ENCODE measurements at places on chromosomes 16 and 17.

DNA sequence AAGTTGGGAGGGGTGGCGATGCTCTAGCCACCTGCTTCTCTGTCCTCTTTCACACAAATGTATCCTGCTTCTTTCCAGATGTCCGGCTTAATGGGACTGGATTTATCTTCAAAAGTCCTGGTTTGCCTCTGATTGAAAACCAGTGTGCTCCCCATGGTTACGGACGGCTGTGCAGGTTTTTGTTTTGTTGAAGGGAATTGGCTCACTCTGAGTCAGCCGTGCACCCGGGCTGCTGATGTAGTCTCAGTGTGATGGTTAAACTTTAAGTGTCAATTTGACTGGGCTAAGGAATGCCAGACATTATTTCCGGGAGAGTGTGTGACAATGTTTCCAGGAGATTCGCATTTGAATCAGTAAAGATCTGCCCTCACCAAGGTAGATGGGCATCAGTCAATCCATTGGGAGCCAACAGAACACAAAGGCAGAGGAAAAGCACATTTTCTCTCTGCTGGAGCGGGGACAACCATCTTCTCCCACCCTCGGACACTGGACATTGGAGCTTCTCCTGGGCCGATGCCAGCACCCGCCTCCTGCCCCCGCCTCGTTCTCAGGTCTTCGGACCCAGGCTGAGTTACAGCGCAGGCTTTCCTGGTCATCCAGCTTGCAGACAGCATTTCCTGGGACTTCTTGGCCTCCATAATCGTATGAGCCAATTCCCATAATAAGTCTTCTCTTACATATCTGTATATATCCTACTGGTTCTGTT is 126.9 kb upstream of the TNRC6C start:
- DNase-seq = no peak

GRCh38 chr17:58414596-58414997 is 2.7 kb downstream of the RNF43 start:
- DNase-seq = no peak

DNA sequence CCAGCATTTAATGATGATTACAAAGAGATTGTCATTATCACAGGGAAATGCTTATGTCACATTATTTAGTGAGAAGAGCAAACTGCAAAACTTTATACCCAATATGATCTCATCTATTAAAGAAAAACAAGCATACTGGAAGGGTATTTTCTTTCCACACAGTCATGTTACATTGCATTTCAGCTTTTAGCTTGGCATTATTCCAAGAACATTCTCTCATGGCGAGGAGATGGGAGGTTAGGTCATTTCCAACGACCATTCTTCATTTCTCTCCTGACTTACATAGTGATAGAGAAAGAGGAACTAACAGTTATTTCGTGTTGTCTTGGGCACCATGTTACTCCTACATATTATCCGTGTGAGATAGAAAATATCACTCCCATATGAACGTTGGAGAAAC is 309.4 kb upstream of the XYLT1 start:
- no peak for DNase-seq

DNA sequence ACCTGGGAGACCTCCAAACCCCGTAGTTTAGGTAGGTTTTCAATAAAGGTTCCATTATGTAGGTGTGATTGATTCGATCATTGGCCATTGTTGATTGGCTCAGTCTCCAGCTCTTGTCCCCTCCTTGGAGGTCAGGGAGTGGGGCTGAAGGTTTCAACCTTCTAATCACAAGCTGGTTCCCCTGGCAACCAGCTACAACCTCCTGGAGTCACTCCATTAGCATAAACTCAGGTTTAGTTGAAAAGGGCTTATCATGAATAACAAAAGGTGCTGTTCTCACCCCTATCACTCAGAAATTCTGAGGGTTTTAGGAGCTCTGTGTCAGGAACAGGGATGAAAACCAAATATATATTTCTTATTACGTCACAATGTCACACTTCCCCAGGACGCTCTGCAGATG is 28.5 kb downstream of the TMEM132E start:
- DNase-seq = no peak

DNA sequence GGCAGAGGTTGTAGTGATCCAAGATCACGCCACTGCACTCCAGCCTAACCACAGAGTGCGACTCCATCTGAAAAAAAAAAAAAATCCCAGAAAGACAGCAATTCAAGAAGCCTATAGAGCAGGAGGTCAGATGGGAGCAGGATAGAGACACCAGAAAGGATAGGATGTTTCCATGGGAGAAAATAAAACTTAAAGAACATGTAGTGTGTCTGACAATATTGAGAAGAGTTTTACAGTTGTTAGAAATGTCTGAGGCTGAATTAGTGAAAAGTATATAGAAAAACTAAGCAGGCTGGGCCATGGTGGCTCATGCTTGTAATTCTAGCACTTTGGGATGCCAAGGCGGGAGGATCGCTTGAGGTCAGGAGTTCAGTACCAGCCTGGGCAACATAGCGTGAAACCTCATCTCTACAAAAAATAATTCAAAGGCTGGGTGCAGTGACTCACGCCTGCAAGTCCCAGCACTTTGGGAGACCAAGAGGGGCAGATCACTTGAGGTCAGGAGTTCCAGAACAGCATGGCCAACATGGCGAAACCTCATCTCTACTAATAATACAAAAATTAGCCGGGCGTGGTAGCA is 15.3 kb upstream of the TRIM37 start:
- no peak for DNase-seq

GRCh38 chr16:11198828-11199227 is 57.2 kb downstream of the SOCS1 start:
- DNase-seq = no peak

DNA sequence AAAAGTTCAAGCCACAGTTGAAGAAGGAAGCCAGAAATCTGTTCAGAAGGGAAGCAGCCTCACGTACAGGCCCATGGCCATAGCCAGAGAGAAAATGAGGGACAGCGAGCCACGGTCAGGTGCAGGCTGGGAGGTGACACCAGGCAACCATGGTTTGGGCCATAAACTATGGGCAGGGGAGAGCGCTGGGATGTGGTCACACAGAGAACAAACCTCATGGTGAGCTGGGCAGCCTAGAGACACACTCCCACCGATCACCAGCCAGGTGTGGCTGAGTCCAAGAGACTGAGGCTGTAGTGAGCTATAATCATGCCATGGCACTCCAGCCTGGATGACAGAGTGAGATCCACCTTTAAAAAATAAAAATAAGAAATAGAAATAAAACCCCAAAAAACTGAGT is 76.5 kb downstream of the NETO2 start:
- no peak for DNase-seq

DNA sequence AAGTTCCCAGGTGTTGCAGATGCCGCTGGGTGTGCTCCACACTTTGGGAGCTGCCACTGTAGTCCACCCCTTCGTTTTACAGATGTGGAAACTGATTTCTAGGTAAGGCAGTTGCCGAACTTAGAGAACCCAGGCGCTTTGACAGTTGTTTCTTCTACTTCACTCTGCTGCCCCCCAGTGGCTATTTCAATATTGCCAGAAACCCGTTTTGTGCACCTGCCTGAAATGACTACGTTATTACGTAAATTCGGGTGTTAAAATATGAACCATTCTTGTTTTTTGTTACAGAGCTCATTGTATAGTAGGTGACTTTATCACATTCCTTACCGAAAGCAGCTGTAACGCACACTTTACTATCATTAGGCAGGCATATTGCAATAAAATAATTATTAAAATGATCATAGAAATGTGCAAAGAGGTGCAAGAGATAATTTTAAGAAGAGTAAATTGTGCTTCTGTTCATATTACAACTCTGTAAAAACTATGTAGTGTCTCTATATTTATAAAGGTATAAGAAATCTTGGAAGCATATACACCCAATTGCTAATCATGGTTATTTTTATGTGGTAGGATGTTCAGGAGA is 44.9 kb downstream of the OTOA start:
- DNase-seq = peak; percentile 91

- no peak for DNase-seq
These were observed 159.7 kb downstream of the USP31 start for GRCh38 chr16:22989598-22989997.

DNA sequence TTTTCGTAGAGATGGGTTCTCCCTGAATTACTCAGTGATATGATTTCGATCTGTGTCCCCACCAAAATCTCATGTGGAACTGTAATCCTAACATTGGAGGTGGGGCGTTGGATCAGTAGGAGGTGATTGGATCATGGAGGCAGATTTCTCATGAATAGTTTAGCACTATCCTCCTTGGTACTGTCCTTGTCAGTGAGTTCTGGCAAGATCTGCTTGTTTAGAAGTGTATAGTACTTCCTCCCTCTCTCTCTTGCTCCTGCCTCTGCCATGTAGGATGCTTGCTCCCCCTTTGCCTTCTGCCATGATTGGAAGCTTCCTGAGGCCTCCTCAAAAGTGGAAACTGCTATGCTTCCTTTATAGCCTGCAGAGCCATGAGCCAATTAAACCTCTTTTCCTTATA is 22.9 kb downstream of the PIGL start:
- no peak for DNase-seq

- no peak for DNase-seq
These were observed 756 bp downstream of the LUC7L3 start for GRCh38 chr17:50719924-50720794.

DNA sequence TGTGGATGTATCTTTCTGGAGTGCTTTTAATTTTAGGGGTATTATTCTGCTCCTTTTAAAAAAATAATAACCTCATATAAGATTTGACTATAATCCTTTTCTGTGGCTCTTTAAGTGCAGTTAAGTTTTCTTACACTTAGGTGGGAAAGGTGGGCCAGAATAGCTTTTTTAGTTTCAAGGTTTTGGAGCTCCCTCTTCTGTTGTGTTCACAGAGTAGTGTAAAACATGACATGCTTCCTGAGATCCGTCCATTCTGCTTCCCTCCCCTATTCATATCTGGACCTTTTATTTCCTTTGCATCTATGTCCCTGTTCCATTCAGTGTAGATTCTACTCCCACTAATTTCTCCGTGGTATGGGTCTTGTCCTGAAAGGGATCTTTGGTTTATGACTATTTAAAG is 12.8 kb downstream of the LRRC36 start:
- DNase-seq = no peak

DNA sequence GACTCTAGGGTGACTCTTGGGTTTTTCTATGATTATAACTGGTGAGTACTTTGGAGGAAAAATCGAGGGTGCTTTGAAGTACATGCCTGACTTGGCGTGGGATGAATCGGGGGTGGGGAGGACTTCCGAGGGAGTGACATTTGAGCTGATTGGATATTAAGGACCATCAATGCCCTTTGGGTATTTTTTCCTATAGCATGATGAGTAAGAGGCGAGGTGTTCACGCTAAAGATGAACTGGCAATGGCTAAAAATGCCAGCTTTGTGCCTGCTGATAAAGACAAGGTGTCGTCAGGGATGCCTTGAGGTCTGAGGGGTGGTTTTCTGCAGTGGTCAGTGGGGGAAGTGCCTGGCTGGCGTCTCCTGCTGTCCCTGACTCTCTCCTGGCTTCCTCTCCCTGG is 25.3 kb downstream of the USP43 start:
- DNase-seq = no peak

DNA sequence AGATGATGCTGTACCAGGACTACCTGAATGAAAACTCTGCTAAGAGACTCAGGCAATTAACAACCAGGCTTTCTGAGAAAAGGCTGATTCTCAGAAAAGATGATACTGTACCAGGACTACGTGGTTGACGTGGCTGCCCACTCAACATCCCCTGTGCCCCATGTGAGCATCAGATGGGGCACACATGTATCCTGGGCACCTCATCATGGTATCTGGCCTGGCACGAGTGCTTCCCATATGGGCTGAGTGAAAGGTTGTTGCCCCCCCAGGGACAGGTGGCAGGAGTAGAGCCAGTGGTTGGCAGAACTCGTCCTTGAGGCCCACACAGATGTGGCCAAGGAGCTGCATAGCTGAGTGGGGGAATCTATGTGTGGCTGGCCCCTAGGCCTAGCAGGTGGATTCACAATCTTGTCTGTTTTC is 3.5 kb upstream of the CES4A start:
- DNase-seq = peak; percentile 83

- DNase-seq = peak; percentile 43
These were observed 17.1 kb upstream of the PHB1 start for GRCh38 chr17:49431743-49432142.

DNA sequence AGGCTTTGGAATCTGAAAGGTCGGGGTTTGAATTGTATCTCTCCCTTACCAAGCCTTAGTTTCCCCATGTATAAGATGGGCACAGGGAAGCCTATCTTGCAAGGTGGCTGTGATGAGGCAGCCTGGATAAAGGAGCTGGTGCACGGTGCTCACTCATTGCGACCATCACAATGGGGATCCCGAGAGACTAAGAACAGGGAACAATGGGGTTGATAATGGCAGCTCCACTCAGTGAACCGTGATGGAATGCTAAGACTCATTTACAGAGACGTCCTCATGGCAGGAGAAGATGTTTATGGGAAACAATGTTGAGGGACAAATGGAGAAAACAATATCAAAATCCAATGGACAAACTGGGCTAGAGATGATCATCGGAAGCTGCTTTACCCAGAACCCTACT is 81.8 kb downstream of the SPACA3 start:
- no peak for DNase-seq

DNA sequence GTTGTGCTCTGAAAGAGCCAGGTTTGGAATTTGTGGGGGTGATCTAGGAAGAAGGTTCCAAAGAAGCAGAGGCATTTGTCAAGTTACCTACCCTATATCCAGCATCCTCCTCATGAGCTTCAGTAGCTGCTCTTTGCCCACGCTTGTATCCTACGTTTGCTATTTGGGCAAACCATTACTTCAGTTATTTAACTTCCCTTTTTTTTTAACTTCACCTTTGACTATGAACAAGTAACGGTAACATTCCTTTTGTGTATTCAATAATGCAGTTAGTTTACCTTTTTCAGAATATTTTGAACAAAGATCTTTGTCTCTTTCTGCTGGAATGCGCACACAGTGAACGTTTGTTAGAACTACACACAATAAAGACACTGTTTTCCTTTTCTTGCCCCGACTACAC is 41.5 kb downstream of the CYB5B start:
- no peak for DNase-seq

- DNase-seq = no peak
These were observed 7.6 kb downstream of the CACNG5 start for GRCh38 chr17:66842505-66842904.

DNA sequence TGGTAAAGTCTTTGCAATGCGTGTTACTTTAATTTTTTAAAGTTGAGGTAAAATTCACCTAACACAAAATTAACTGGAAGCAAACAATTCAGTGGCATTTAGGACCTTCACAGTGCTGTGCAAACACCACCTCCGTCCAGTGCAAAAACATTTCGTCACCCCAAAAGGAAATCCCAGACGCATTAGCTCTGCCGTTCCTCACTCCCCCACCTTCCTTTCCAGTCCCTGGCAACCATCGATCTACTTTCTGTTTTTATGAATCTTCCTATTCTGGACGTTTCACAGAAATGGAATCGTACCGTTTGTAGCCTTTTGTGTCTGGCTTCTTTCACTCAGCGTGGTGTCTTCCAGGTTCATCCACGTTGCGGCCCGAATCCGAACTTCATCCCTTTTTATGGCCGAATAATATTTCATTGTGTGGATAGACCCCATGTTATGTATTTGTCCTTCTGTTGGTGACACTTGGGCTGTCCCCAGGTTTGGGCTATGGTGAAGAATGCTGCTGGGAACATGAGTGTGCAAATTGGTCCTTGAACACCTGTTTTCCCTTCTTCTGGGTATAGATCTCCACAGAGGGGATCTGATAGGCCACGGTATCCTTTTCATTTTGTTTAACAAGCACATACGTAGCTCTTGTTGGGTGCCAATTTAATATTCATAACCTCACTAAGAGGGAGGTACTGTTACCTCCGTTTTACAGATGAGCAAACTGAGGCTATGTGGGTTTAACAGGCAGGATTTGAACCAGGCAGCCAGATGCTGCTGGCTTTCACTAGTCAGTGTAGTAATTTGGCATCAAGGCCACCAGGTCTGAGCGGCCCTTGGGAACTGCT is 232.0 kb upstream of the GSE1 start:
- no peak for DNase-seq

Data from activated CD8-positive, alpha-beta memory T cell treated with anti-CD3 and anti-CD28 coated beads, Interleukin-2, amount 50 U/mL, for 48 hours (primary cell).